T-helper 2 cell treated with Interferon-gamma antibody and Interleukin-4, amounts not matched to agents 5 μg/mL and 100 μg/mL, for 36 hours (primary cell): ENCODE measurements at places on chromosomes 1 and 21.

- DNase-seq = no peak
Measured at GRCh38 chr1:32715901-32716311, 13.3 kb upstream of the SYNC start.

DNA sequence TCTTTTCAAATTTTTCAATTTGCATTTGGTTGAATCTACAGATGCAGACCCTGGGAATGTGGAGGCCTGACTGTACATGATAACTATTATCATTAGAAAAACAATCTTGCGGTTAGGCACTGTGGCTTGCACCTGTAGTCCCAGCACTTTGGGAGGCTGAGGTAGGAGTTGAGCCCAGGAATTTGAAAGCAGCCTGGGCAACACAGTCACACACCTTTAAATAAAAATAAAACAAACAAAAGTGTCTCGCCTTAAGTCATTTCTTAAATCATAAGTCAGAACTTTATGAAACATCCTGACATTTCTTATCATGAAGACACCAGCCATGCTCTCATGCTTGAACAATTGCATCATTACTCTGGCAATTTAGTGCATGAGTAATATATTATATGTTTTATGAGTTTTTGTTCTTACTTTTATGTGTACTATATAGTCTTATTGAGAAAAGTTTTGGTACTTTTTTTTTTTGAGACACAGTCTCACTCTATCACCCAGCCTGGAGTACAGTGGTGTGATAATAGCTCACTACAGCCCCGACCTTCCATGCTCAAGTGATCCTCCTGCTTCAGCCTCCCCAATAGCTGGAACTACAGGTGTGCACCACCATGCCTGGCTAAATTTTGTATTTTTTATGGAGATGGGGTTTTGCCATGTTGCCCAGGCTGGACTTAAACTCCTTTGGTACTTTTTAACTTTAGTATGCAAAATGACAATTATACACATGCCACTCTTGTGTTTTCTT, 7.8 kb downstream of the TBX19 start:
- no peak for DNase-seq

DNA sequence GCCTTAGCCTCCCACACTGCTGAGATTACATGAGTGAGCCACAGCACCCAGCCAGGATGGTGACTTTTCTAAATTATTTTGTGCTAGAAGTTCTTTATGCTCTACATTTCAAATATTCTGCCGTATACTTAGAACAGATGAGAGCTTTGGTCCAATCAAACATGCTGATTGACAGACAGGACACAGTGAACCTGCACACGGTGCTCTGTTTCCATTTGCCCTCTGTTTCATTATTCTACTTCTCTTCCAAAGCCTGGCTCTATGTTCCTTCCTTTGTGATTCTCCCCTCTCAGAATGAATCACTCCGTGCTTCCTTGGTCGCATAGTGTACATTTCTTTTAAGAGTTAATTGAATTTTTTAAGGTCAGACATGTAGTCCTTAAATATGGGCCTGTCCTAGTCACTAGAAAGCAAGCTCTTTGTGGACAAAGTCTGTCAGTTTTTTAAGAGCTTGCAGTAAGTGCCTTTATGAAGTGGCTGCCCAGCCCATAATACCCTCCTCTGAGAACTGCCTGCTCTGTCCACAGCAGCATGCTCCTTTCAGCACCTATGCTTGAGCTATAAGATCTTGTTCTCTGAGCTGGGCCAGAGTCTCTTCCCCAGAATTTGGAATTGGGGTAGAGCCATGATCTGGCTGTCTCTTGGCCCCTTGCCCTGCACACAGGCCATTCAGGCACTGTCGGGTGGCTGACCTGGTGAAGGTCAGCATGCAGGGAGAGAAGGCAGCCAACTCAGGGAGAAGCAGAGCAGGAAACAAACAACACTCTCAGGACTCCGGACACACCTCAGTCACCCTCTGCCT, 66.8 kb upstream of the SLC44A3 start:
- DNase-seq = no peak

DNA sequence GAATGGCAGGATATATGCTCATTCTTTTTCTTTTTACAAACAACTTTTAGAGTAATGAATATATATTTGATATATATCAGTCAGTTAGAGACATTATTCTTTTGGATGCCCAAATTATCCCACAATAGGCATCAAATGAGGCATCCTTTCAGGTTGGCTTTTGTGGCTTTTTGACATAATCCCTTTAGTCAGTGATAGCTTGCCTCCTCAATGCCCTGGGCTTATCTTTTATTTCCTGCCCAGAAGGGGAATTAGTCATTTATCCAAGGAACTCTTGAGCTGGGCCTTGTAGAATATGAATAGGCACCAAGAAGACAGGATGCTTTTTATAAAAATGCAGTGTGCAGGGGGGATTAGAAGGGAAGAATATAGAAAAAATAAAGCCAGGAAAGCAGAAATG, 22.2 kb downstream of the EPHX4 start:
- no peak for DNase-seq

DNA sequence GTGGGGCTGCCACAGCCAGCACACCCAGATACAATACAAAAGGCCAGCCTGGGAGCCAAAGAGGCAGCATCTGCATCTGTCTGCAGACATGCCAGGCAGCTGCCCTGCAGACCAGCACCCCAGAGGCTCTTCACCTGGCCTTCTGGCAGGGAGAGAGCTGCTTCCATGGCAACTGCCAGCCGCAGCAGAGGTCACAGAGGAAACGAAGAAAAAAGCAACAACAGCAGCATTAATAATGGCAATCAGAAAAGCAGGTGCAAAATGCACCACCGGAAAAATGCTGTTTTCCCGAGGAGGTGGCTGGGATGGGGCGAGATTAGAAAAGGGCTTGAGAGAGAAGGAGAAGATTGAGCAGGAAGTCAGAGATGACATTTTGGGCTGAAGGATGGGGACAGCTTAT, 309.5 kb downstream of the PCP4 start:
- DNase-seq = no peak

GRCh38 chr1:225523263-225523950, 95.6 kb upstream of the LBR start:
- no peak for DNase-seq

GRCh38 chr1:97608272-97608671, 312.6 kb downstream of the DPYD start:
- DNase-seq = no peak
